Stimulated activated CD4-positive, alpha-beta T cell treated with anti-CD3 and anti-CD28 coated beads, Interleukin-4, amount 100 ng/mL, for 48 hours (primary cell): ENCODE measurements at places on chromosomes 7 and 10.

DNA sequence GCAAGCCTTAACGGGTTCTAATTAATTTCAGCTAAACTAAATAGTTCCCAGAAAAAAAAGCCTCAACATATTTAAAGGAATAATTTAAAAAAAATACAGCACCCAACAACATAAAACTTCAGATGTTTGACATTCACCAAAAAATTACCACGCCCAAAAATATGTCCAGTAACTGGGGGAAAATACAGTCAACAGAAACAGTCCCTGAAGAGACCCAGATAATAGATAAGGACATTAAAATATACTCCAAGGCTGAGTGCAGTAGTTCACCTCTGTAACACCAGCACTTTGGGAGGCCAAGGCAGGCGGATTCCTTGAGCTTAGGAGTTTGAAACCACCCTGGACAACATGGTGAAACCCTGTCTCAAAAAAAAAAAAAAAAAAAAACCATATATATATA is 78.0 kb downstream of the BTAF1 start:
- no peak for DNase-seq

DNA sequence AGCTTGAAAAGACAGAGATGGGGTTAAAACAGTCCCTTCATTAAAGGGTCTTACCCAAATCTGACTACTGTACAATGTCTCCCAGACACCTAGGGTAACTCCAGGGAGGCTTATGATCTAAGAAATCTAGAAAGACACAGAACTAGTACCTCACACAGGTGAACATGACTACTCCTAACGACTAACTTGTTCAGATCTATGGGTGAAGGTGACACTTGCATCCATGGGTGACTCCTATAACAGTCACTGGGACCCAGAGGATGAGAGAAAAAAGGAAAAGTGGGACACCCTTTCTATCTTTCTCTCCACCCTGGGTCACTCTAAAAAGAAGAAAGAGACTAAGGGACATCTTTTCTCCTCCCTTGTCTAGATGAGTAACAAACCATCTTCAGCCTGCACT is 19.2 kb downstream of the AKR1C8 start:
- DNase-seq = no peak

- no peak for DNase-seq
These were observed 316.6 kb upstream of the ZNF32 start for GRCh38 chr10:43965033-43965917.

GRCh38 chr10:69348816-69349541 is 67.7 kb downstream of the TACR2 start:
- DNase-seq = no peak

DNA sequence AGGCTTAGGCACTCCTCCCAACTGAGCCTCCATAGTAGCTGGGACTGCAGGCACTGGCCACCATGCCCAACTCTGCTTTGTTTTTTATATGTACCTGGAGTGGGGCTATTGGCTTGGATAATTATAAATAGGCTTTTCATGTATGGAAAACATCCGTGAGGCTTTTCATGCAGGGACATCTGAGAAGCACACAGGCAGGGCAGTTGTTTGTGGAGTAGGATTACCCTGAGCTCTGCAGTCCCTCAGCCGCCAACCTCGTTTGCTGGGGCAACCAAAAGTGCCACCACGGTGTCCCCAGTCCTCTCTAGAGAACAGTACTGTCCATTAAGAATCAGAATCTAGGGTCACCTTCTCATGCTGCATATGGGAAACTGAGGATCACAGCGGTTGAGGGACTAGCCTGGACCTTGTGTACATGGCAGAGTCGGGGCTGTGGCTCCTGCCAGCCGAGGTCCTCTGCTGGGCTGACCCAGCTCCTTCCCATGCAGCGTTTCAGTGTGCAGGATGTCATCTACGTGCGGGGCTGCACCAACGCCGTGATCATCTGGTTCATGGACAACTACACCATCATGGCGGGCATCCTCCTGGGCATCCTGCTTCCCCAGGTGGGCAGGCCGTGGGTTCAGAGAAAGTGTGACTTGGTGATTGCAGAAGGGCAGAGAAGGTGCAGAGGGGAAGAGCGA is 54.5 kb downstream of the TSPAN15 start:
- no peak for DNase-seq
